Thymus (tissue), 14 donors: ENCODE measurements at places on chromosomes 7 and 10.
A peak's percentile ranks its signal among the peaks of the same experiment; 100 is the strongest.

DNA sequence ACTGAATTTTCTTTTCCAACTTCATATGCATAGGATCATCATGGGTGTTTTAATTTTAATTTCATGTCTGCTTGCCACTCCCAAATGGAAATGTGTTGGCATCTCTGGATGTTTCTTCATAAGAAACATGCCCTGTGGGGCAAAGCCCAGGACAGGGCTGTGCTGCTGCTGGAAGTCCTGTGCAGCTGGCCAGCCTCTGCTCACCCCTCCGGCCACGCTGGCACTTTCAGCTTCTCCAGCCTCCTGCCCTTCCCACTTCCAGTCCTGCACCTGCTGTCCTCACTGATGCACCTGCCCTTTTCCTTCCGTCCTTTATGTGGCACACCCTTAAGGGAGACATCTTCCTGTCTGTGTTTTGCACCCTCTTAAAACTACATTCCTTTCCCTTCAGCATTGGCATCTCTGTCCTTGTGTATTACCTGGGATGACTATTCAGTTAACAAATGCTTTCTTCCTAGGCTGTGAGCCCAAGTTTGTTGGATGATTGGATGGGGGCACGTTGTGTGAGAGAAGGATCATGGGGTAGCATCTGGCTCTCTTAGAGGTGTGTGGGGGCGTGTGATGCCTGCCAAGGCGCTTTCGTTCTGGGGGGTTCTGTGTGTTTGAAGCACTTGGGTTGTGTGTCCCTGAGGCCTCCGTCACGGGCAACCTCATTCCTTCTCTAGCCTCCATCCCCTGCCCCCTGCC, 56.8 kb downstream of the TCF7L2 start:
- DNase-seq: no peak

- DNase-seq: no peak
These were observed 24.6 kb downstream of the RAMP3 start for GRCh38 chr7:45181991-45182855.

DNA sequence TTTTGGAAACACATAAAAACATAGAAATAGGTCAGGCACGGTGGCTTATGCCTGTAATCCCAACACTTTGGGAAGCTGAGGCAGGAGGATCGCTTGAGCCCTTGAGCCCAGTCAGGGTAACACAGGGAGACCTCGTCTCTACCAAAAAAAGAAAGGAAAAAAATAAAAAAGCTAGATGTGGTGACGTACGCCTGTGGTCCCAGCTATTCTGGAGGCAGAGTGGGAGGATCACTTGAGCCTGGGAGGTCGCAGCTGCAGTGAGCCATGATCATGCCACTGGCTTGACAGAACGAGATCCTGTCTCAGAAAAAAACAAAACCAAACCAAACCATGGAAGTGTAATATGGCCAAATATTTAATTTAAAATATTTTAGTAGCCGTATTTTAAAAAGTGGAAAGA, 55.6 kb downstream of the MCU start:
- DNase-seq: no peak

DNA sequence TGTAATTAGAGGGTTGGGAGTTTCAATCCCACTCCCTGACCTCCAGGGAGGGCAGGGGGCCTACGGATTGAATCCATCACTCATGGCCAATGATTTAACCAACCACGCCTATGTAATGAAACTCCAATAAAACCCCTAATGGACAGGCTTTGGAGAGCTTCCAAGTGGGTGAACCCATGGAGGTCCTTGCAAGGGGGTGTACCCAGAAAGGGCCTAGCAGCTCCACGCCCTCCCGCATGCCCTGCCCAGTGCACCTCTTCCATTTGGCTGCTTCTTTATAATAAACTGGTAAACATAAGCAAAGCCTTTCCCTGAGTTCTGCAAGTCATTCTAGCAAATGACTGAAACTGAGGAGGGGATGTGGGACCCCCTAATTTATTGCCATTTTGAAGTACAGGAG, 280.1 kb downstream of the FRMD4A start:
- DNase-seq: no peak

GRCh38 chr7:390761-391410, 100.9 kb downstream of the FOXL3 start:
- DNase-seq: no peak

- no peak for DNase-seq
These were observed 102.2 kb upstream of the GPR26 start for GRCh38 chr10:123563994-123564393.

DNA sequence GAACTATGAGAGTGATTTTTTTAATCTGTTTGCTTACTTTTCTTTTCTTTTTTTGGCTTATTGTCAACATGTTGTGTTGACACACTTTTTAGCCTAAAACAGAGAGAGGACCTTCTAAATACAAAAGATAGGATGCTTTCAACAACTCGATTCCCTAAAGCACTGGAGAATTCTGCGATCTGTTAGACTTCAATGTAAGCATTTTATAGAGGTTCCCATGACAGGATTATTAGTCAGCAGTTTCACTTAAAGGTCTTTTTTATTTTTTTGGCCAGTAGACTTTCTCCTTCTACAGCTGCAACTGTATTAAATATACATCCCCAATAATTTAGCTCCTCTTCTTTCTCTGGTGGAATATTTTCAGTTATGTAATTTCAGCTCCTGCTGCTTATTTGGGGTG, 12.7 kb upstream of the NRP1 start:
- DNase-seq: no peak

DNA sequence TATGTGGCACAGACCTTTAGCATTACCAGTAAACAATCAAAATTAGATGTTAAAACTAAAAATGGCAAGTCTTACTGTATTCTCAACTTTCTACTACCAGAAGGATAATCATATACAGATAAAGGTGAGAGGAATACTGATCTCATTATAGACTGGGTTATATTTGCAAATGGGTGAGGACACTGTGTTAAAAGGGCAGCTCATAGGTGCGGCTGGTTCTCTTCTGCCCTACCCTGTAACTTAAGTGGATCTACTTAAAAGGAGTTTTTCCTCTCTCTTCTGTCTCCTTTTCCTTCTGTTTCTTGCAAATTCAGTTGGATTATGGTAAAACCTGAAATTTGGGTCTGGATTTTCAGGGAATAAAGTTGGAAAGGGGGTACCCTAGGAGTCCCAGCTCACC, 33.0 kb downstream of the WASL start:
- no peak for DNase-seq

GRCh38 chr7:91462316-91462715, 198.1 kb downstream of the FZD1 start:
- no peak for DNase-seq

GRCh38 chr10:93464776-93465388, 17.3 kb downstream of the MYOF start:
- no peak for DNase-seq

DNA sequence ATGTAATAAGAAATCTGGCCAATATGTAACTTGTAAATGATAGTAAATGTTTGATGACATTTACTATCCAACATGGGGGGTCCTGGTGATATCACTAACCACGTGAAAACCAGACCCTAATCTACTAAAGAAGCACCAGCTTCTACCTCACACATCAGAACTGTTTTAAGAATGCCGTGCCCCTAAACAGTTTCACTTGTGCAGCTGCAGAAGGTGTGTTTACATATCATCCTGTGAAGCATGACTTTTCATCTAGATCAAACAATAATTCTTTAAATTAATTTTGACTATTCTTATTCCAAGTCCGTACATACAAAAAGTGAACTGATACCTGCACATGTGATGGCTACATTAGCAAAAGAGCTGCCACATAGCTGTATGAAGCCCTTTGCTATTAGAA, 61.0 kb downstream of the STEAP1B start:
- no peak for DNase-seq

- DNase-seq: no peak
These were observed 18.7 kb upstream of the PCBD1 start for GRCh38 chr10:70906953-70907636.

DNA sequence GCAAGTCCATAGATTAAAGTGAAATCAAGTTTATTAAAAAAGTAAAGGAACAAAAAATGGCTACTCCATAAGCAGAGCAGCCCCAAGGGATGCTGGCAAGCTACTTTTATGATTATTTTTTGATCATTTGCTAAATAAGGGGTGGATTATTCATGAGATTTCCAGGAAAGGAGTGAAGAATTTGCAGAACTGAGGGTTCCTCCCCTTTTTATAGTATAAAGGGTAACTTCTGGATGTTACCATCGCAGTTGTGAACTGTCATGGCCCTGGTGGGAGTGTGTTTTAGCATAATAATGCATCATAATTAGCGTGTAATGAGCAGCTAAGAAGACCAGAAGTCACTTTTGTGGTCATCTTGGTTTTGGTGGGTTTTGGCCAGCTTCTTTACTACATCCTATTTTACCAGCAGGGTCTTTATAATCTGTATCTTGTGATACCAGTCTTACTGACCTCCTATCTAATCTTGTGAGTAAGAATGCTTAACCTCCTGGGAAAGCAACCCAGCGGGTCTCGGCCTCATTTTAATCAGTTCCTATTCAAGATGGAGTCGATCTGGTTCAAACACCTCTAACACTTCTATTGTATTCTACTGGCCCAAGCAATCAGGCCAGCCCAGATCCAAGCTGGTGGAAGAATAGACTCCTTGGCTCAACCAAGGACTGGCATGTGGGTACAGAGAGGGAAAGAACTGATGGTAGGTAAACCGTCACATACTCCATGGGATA, 87.9 kb upstream of the NPSR1 start:
- DNase-seq: no peak

GRCh38 chr10:36802490-36803153, 322.8 kb upstream of the ANKRD30A start:
- no peak for DNase-seq

GRCh38 chr10:132916421-132916841, 25.9 kb downstream of the CFAP46 start:
- no peak for DNase-seq

DNA sequence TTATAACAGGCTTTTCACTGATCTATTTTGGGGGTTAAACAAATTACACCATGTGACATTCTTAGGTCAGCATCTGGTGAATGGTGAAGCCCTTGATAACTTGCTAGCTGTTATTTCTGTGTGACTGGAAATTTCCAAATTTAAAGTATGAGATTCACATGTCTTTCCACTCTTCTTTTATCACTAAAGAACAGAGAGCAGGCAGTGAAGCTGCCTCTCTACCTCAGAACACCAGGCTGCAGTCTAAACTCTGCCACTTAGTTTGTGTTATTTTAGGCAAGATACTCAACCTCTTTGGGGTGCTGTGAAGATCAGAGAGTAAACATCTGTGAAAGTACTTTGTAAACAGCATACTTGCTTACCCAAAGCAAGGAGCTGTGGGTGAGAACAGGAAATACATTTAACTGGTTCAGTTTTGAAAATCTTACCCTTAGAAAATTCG, 15.5 kb upstream of the SP4 start:
- peak; percentile 87 for DNase-seq

- DNase-seq: no peak
These were observed 22.0 kb upstream of the HGF start for GRCh38 chr7:81791568-81792518.

- no peak for DNase-seq
These were observed 26.4 kb downstream of the RPS24 start for GRCh38 chr10:78059906-78060702.

GRCh38 chr7:30469303-30469702, 9.3 kb downstream of the NOD1 start:
- no peak for DNase-seq

DNA sequence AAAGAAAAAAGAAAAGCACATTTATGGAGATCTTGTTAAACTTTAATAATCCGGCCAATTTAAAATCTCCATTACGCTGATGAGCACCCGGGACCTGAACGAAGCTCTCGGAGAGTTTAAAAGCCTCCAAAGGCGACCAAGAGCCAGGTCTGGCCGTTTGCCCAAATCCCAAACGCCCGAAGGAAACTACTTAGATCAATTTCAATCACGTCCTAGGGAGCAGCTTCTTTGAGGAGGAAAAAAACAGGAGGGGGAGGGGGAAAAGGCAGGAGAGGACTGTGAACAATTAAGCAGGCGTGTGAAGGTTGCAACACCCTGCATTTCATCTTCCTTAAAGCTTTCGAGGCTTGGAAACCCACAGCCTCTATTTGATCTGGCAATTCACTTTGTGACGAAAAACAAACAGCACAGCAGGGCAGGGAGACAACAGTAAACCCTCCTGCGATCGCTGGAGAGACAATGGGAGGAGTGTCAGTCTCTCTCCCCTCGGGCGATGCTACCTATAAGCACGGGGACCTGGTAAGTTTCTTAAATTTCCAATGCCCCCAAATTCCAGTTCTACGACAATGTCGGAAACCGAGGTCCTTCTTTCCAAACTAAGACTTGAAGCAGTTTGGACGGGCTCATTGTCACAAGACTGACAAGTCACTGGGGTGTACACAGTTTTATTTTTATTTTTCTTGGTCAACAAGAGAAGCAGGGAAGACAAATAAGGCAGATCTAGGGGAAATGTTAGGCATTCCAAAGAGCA, 1.2 kb downstream of the KLF6 start:
- DNase-seq: no peak

DNA sequence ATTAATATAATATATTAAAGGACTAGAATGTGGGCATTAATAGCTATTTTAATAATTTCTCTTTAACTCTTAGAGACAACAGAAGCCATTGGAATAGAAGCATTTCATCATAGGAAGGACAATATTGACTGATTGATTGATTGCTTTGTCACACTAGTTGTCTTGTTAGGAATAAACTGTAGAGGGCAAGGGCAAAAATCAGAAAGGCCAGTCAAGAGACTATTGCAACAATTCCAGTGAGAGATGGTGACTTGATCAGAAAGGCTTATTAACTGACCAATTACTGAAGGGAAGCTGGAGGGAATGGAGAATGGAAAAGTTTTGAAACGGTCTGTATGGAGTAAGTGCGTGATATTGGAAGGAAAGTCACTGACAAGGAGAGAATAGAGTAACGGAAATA, 87.3 kb downstream of the RUNDC3B start:
- no peak for DNase-seq

DNA sequence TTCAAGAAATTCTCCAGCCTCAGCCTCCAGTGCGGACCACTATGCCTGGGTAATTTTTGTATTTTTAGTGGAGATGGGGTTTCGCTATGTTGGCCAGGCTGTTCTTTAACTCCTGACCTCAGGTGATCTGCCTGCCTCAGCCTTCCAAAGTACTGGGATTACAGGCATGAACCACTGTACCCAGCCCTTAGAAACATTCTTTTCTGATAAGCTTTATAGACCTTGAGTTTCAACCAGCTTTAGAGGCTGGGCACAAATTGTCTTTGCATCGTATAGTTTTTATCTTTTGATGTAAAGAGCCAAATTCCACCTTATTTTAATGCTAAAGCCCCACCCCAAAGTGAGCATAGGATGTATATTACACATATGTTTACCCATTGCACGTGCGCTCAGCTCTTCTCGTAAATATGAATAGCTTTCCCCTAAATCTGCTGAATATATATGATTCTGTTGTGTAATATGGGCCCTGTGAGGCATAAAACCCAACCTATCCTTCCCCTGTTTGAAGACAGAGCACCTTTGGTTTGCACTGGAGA, 124.8 kb downstream of the ADK start:
- no peak for DNase-seq
